NCI-H1417 (cell line): ENCODE measurements at places on chromosomes 4 and X.

GRCh38 chrX:74422576-74423288, 1.4 kb downstream of the SLC16A2 start:
- DNase-seq, result peak; percentile 56

DNA sequence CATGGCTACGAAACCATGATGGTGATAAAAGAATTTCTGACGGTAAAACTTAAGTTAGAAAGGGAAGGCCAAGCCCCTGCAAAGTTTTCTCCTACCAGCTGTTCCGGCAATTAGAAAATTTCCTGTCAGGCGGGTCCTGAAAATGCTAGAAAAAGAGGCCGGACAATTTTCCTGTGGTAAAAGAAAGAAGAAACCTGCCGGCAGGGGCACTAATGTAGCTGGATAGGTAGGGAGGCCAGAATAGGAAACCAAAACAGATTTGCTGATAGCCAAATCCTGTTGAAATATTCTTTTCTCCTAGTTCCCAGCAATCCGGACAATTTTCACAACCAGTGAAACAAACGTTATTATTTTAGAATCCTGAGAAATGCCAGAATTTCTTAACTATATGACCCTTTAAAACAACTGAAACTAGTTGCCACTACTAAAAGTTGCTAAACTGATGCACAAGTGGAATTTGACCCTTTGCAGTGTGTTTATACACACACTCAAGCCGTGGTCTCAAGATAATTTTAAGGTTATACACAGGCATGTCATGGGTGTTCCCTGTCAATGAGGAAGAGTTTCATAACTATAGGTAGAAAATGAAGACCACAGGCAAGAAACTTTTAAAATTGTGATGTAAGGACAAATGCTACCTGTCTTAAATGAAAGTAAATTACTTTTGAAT, 47.7 kb downstream of the RPS6KA3 start:
- DNase-seq, result no peak

DNA sequence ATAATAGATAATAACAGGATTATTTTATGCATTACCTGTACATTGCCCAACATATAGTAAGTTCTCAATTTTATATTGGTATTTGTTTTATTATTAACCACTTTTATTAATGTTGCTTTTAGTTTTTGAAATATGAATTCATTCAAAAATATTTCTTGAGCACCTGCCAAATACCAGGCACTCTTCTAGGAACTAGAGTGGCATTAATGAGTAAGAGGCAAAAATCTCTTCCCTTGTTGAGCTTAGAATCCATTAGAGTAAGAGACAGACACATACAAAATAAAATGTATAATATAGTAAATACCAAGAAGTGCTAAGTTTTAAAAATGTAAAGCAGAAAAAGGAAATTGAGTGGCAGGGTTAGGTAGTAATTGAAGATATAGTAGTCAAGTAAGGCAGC, 45.8 kb downstream of the TET2 start:
- no peak for DNase-seq

DNA sequence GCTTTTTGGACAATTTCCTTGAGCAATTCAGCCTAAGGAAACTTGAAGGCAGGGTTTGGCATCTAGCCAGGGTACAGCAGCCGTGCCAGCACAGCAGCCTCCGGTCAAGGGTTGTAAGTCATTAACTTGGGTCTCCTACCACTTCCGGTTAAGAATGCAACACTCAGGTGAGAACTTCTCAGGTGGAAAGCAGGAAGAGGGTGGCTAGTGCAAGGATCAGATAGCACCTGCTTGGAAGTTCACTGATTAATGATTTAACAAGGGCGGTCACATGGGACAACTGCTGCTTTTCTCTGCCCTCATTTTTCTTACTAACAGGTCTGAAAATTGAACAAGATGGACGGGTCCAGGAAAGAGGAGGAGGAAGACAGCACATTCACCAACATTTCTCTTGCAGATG, 30.1 kb upstream of the SCOC start:
- no peak for DNase-seq

GRCh38 chr4:77169481-77169880, 12.5 kb downstream of the CCNG2 start:
- DNase-seq, result no peak

DNA sequence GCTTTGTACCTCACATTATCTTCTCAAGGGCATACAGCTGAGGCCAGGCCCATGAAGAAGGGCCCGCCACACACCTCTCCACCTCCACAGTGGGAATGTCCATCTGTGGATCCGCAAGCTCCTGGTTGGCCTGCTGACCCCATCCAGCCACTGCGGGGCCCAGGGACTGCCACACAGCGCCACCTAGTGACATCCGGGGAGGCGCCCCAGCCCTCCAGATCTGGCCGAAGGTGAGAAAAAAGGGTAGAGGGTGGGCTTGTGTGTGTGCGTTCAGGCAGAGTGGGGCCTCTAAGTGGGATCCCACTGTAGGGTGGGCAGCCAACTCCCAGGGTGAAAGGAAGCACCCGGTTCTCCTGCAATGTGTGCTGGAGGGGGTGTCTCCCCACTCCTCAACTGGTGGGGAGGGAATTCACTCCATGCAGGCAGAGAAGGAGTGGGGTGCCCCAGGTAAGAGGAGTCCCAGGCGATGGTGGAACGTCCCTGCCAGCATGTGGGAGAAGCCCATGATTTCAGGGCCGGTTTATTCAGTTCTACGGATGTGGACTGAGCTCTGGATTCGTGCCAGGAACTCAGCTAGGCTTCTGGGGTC, 117.3 kb downstream of the ENPP6 start:
- peak; percentile 35 for DNase-seq

DNA sequence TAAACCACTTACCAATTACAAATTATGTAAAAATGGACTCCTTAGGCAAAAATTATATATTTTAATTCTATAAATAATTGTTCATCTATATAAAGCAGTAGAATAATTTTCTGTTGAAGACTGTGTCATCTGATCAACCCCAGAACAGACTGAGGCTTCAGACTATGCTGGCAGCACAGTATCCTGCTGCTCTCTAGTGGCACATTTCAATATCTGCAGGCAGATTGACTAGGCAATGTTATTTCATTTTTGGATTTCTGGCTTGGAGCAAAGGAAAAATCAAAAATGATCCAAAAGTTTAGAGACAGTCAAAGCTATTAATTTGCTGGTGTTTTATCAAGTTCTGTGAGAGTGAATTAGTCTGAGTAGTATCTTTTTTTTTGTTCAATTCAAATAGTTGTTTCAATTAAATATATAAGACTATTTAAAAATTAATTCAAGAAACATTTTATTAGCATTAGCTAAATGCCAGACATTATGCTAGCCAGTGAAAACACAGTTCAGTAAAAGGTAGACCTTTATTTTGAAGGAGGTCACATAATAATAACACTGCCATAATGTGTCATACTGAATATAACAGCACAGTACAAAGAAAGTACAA, 21.3 kb upstream of the SULT1E1 start:
- peak; percentile 39 for DNase-seq

- DNase-seq, result no peak
Measured at GRCh38 chr4:54402880-54403480, 173.9 kb downstream of the PDGFRA start.

- DNase-seq, result no peak
Measured at GRCh38 chrX:66051980-66052379, 12.1 kb upstream of the VSIG4 start.

DNA sequence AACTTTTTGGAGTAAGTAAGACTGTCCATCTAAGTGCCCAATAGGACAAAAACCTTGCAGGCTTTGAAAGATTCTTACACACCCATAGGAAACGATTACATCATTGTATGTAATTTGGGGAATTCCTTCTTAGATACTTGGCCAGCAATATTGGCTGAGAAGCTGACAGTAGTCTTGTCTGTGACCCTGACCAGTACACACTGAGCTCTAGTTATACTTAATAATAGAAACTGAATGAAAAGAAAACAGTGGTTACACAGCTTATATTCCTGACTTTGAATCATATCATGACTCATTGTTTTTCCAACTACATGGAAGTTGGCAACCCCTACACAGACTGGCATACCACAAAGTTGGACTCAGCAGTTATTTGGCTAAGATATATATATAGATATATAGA, 7.1 kb upstream of the TLR2 start:
- DNase-seq, result no peak

GRCh38 chr4:8589823-8590545, 2.6 kb upstream of the CPZ start:
- no peak for DNase-seq

DNA sequence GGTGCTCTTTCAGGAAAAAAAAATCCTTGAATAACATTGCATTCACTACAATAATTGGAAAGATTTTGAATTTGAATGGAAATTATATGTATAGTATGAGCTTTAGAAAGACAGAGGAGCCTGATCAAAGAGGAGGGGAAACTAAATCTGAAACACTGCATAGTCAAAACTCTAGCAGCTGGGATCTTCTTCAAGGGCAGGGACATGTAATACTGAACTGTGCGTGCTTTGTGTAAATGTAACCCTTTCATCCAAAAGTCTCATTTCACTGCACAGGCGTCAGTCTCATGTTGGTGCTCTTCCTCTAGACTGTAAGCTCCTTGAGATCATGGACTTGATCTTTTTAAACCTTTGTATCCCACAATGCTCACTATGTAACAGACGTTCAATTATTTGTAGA, 212.0 kb upstream of the JADE1 start:
- DNase-seq, result no peak

GRCh38 chrX:103464072-103464773, 55.1 kb downstream of the RAB40A start:
- peak; percentile 13 for DNase-seq

GRCh38 chr4:114037988-114038387, 58.5 kb upstream of the ARSJ start:
- DNase-seq, result no peak
